ENCODE measurements at places on chromosomes 1 and 21.

DNA sequence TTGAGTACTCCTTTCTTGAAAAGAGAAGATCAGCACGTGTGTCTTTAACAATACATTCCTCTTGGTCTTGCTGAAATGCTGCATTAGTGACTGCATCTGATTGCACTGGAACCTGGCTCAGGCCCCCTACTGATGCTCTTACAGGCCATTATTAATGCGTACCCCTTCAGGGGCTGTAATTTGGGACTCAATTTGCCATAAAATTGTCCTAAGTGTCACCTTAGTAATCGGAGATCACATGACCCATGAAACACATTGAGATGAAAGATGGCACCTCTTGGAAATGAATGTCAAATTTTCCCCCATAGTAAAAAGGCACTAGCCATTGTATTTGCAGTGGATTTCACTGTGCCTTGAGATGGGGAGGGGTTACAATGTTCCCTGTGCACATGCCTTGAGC is 563.3 kb downstream of the KIF26B start:
- no peak for DNase-seq

DNA sequence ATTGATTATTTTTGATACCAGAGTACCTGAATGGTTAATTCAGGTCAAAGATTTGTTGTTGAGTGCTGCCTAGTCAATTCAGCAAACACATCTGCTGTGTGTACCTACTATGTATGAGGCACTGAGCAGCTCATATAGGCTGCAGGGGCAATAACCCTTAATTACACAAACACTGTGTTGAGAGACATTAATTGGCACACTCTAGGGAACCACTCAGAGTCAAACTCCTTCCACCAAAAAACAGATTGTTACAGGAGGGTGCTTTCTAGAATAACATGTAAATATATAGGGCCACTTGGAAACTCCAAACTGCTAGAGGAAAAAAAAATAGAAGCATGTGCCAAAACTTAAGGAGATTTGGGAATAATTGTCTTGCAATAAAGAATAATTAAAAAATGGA is 31.3 kb downstream of the UBE2U start:
- no peak for DNase-seq

GRCh38 chr1:101285922-101286570 is 49.2 kb downstream of the S1PR1 start:
- no peak for DNase-seq

DNA sequence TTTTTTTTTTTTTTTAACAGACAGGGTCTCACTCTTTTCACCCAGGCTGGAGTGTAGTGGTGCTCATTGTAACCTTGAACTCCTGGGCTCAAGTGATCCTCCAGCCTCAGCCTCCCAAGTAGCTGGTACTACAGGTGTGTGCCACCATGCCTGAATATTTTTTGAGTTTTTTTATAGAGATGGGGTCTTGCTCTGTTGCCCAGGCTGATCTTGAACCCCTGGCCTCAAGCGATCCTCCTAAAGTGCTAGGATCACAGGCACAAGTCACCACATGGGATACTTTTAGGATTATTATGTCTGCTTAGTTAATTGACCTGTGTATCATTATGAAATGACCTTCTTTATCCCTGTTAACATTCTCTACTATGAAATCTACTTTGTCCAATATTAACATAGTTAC is 38.0 kb downstream of the RASSF5 start:
- no peak for DNase-seq

DNA sequence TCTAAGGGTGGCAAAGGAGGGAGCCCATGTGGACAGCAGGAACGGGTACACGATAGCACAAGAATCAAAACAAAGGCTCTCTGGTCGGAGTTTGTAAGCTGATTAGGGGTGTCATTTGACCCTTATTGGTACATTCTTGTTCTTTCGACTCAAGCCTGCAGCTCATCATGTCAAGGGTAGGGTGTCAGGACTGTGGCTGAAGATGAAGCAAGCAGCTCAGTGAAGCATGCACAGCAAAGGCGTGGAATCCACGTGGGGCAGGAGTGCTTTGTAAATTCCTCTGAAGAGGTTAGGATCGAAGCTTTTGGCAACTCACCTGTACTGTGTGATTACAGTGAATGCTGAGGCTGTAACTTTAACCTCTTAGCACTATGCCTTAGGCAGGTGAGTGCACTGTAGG is 4.7 kb upstream of the ABCB10 start:
- no peak for DNase-seq

GRCh38 chr1:12617901-12618660 is at the start of gene DHRS3:
Gene DHRS3 (minus strand): TSS chr1:12618210. CDS start chr1:12617348, 862 bp downstream.
- peak; percentile 86 for DNase-seq
